ENCODE measurements at places on chromosomes 5 and 9. TPM values are rescaled to one million over a fixed set of nuclear protein-coding genes. Genes with fewer than 3 reads are reported as not detected.

- DNase-seq, result peak; percentile 62
These were observed 18.0 kb downstream of the ATOX1 start for GRCh38 chr5:151740336-151740942.

UCK1 gene
- 22.2 TPM for total RNA-seq

- no peak for DNase-seq
These were observed 255.2 kb downstream of the AUH start for GRCh38 chr9:91106415-91107081.

PPIC gene
- not detected for total RNA-seq

GRCh38 chr5:125961150-125961549, 462.1 kb upstream of the GRAMD2B start:
- no peak for DNase-seq

- no peak for DNase-seq
These were observed 114.4 kb downstream of the ROR2 start for GRCh38 chr9:91835632-91836031.

DNA sequence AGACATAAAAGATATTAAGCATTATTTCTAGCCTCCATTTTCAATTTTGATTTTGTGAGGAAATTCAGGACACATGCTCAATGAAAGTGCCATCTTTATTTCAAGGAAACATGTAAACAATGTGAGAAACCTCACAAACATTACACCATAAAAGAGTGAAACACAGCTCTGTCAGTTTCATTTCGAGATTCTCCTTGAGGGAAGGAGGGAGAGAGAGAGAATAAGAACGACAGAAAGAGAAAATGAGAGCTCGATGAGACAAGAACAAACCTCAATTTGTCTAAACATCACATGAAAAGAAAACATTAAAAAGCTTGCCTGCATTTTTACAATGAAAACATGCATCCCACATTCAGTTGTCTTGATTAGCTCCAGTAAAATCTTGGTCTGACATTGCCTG, 553.5 kb upstream of the MEF2C start:
- no peak for DNase-seq

SH3PXD2B gene
- total RNA-seq, result 0.15 TPM

- DNase-seq, result no peak
These were observed 3.9 kb downstream of the MAP3K1 start for GRCh38 chr5:56819060-56819881.

GRCh38 chr5:5751498-5751897, 329.0 kb downstream of the ICE1 start:
- no peak for DNase-seq

GRCh38 chr5:109853377-109853776, 163.7 kb downstream of the MAN2A1 start:
- no peak for DNase-seq

DNA sequence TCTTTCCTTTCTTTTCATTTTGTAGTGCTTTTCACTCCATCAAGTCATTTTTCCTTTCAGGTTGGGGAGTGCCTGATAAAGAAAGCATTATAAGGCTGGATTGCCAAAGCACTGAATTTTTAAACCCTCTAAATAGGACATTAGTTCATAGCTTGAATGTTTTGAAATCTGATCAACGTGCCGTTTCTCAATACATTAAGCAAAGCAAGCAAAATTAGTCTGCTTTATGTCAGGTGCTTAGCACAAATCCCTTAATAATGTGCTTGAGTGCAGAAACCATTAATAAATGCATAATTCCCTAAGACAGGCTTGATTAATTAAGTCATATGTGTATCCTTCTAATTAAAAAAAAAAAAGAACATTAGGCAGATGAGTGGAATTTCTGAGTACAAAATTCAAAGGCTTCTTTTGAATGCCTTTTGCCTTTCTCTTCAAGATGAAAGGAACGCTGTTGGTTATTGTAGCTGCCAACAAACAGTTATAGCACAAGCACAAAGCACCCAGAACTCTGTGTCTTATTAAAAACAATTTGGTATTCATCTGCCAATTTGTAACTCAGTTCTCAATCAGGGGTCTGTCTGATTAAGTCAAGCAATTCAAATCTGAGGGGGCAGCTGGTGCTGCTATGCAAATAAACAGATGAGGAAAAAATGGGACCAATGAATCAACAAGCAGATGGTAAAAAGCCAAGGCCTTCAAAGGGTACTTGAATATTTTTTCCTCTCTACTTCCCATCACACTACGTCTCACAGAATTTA, 233.7 kb downstream of the TLE1 start:
- no peak for DNase-seq

- no peak for DNase-seq
These were observed 28.0 kb upstream of the DAP start for GRCh38 chr5:10789021-10789420.

CDKN2A gene
- total RNA-seq, result 4.1 TPM

SLCO6A1 gene
- not detected for total RNA-seq

GPX8 gene
- not detected for total RNA-seq

DNA sequence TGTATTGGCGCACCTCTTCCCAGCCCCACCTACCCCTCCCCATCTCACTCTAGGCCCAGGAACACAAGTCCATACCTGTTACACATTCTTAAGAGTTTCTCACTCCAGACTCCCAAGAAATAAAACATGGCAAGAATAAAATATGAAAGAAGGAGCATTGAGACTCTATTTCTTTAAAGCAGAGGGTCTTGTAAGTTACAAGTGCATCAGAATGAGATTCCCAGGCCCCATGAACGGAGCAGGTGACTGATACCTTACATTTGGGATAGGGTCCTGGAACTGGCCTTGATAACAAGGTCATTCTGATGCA, 5.7 kb downstream of the EGR1 start:
- DNase-seq, result no peak

DNA sequence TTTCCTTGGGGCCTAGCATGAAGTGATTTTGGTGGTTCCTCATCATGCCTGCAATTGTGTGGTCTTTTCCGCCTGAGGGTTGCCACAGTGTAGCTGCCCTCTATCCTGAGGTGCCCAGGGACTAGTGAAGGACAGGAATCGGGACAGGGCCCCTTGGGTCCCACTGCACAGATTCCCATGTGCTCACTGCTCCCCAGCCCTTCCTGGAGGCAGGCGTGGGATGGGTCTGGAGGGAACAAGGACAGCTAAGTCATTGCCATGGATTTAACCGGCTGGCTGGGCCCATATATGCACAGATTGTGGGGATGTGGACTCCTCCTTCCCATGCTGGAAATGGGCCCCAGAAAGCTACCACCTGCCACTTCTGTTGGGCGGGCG, 122.3 kb upstream of the PITX1 start:
- DNase-seq, result no peak

GRCh38 chr5:135487037-135487395, 34.9 kb upstream of the TIFAB start:
- DNase-seq, result no peak

GRCh38 chr9:20189871-20190270, 401.0 kb upstream of the SLC24A2 start:
- DNase-seq, result no peak

Measured in CD8-positive, alpha-beta memory T cell (primary cell).